Left cardiac atrium (tissue), 4 donors: ENCODE measurements at places on chromosomes 3 and 15. TPM values are rescaled to one million over a fixed set of nuclear protein-coding genes. Genes with fewer than 3 reads are reported as not detected.

DNA sequence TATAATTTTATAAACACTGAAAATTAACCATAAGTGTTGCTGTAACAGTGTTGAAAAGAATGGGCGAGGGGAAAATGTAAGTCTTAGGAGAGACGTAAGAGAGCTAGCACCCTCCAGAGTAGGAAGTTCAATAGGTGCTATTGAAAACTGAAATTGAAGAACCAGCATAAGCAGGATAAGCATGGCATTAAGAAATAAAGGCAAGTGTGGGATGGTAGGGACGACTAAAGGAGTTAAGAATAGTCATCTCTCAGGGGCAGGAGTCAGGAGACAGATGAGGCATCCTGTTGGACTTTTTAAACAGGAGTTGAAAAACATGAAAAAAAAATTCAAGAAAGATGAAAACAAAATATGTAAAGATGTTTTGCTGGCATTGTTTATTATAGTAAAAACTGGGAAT, 43.5 kb downstream of the ABHD2 start:
- DNase-seq: no peak

- DNase-seq: no peak
These were observed 12.5 kb upstream of the MGLL start for GRCh38 chr3:127834771-127835170.

DNA sequence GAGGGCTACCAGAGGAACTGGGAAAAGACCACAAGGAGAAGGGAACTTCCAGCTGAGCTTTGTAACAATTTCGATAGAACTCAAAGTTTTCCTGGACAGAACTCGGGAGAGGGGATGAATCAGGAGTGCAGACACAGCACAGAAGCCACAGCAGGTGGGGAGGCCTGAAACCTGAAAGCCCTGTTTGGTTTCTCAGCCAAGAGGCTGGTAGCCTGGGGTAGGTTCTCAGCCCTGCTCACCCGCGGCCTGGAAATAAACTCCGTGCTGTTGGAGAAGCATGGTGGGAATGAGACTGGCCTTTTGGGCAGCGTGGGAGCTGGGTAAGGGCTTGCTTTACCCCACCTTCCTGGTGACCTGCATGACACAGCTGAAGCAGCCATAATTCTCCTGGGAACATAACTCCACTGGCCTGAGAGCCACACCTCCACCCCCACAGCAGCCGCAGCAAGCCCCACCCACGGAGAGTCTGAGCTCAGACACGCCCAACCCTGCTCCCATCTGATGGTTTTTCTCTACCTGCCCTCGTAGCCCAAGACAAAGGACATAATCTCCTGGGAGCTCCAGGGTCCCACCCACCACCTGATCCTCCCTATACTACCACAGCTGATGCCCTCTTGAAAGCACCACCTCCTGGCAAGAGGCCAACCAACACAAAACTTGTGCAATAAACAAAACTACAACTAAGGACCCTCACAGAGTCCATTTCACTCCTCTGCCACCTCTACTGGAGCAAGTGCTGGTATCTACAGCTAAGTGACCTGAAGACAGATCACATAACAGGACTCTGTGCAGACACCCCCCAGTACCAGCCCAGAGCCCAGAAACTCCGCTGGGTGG, 52.5 kb upstream of the CHRM5 start:
- no peak for DNase-seq

DNA sequence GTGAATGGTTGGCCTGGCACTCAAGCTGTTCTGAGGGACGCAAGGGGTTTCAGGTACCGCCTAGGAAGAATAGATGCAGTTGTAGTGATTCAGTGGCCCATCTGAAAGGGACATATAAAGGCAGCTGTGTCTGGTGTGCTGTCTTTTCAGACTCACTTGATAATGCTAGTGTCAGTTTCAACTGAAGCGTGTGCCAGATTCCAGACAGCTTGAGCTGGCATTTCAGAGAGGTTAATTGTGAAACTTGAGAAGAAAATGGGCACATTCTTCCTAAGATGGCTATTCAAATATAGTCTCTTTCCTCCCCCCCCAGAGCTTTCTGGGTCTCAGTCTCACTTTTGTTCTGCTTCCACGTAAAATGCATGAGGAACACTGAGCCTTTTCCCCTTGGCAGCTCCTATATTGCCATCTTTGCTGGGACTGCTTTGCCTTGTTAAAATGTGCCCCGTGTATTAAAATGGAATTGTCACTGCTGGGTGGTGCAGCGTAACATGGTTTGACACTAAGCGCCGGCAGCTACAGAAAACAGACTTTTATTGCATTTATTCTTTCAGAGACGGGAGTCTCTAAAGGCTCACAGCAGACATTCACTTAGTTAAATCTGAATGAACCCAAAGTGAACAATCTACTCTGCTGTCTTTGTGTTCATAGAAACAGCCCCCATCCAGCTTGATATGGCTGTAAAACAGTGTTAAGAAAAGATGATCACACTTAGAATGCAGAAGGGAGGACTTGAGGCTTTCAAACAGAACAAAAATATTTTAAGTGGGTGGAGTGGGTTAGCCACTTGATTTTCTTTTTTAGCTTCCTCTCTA, 478.7 kb downstream of the RBMS3 start:
- peak; percentile 29 for DNase-seq

Gene TMEM266
- total RNA-seq: 0.29 TPM

Gene KCNH8
- 0.08 TPM for total RNA-seq
